ENCODE measurements at places on chromosomes 16 and 17.
A peak's percentile ranks its signal among the peaks of the same experiment; 100 is the strongest.

DNA sequence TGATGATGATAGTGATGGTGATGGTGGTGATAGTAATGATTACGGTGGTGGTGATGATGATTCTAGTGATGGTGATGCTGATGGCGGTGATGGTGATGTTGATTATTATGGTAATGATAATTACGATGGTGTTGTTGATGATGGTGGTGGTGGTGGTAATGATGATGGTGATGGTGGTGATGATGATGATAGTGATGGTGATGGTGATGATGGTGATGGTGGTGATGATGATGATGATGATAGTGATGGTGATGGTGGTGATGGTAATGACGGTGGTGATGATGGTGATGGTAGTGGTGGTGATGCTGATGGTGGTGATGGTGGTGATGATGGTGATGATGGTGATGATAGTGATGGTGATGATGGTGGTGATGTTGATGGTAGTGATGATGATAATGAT, 370.0 kb downstream of the CDH13 start:
- no peak for DNase-seq

DNA sequence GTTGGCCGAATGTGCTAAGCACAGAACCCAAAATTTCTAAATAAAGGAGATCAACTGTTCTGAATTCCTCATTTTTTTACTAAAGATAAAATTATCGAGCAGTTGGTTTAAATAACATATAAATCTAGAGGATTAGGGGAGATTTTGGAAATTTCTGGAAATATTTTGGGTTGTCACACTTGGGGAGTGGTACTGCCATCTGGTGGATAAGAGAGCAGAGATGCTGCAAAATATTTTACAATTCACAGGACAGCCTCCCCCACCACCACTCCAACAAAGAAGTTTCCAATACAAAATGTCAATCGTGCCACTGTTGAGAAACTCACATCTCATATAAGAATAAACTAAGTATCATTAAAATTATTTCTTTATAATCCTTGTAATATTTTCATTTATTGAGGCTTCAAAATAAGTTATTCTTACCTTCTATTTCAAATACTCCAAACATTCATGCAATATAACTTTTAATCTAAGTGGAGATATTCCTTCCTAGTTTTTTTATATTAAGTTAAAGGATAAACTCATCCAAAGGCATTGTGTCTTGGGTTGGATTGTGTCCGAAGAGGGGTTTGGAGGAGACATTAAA, 17.0 kb upstream of the ABCA8 start:
- DNase-seq = no peak

GRCh38 chr16:87278191-87279093, 38.8 kb downstream of the C16orf95 start:
- DNase-seq = peak; percentile 21

DNA sequence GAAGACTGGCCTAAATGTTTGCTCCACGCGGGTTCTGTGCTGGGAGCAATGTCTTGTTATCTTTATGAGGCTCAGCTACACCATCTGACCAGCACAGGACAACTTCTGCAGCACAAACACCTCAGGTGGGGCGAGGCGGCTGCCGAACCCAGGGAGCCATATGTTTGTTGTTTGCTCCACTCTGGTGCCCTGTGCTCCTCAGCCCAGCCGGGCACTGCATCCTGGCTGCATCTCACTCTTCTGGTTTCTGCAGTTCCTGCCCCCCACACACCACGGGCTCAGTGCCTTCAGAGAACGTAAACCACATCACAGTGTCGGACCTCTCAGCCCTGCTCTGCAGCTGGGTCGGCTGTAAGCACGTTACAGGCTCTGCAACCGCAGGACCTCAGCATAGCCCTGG, 32.4 kb downstream of the MXRA7 start:
- DNase-seq = peak; percentile 46
